Anterior cingulate cortex (tissue), 58 donors: ENCODE measurements at places on chromosomes 12 and 14.

- DNase-seq: no peak
Measured at GRCh38 chr12:6333566-6333965, 8.3 kb downstream of the TNFRSF1A start.

- no peak for DNase-seq
Measured at GRCh38 chr12:19298836-19299605, 140.3 kb upstream of the AEBP2 start.

DNA sequence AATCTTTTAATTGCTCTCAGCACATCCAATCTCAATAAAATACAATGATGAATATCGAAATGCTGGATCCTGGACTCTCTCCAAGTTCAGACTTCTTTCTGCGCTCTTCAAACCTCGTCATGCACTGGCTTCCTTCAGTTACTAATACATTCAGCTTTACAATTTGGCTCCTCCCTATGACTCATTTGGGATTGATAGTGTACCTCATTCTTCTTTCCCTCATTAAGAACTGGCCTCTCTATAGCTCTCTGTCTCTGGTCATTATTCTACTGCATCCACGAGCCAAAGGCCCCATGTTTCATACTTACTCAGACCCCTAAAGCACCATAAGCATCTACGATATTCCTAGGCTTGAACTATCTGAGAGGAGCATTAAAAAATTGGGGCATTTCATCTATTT, 4.9 kb downstream of the TSPAN8 start:
- DNase-seq: no peak

DNA sequence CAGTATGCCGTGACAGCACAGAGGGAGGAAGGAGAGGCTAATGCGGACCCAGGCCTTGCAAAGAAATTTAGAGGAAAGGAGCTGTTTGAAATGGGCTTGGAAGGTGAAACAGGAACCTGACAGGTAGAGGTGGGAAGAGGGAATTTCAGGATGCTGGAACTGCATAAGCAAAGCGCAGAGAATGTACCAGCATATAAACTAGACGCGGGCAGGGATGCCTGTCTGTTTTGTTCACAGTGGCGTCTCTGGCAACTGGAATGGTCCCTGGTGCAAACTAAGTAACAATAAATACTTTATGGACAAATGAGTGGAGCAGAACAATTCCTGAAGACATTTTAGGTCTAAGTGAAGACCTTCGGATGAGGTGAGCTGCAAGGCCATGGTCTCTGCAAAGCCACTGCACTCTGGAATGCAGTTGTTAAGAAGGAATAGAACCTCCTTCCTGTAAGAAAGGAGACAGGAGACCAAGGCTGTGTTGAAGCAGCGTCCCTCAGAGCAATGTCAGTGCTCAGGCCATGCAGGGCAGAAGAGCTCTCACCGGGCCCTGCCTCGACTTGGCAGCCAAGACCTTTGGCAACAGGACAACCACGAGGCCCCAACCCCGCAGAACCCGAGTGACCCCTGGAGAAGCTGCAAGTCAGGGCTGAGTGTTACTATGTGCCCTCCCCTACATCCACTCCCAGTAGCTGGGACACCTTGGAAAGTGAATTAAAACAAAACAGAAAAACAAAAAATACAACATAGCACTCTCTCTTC, 42.8 kb downstream of the PITPNM2 start:
- no peak for DNase-seq

GRCh38 chr12:25699454-25699853, 146.4 kb upstream of the LMNTD1 start:
- no peak for DNase-seq

GRCh38 chr14:45091710-45092109, 7.8 kb downstream of the PRPF39 start:
- no peak for DNase-seq

DNA sequence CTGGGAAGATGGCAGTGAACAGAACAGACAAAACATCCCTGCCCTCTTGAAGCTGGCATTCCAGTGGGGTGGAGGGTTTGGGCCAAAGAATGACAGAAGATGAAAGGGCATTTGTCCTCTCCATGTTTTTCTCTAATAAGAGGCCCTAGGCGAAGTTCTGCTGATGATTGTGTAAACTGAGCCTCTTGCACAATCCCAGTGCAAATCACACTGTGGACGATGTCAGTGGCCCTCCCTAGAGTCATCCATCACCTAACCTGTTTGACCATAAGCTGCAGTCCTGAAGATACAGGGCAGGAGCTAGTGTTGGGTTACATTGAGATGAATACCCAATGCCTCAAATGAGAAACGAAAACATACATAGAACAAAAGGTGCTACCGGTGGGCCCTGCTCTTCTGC, 622.4 kb upstream of the TBX3 start:
- no peak for DNase-seq
